Endodermal cell (in vitro differentiated cells): ENCODE measurements at places on chromosomes 4 and X. TPM values are rescaled to one million over a fixed set of nuclear protein-coding genes. Genes with fewer than 3 reads are reported as not detected.

Gene CYBB
- total RNA-seq, result not detected in 3 replicates

Gene MUC7
- total RNA-seq, result not detected in 2 replicates

Gene STPG2
- total RNA-seq, result 0.41 and 0.53 TPM in 2 replicates

Gene SYP
- 0.45 and 0.48 TPM in 2 replicates for total RNA-seq

Gene MAMLD1
- 0.45 and 0.68 TPM in 2 replicates for total RNA-seq

Gene PNMA5
- 0.09 and 0.15 TPM in 2 replicates for total RNA-seq

Gene CDKL2
- total RNA-seq, result 0.37 and 0.52 TPM in 2 replicates

Gene RTL3
- total RNA-seq, result not detected in 3 replicates

Gene AWAT2
- 0.46 TPM in 1 of 3 replicates, not detected in the others for total RNA-seq

Gene KIAA1210
- total RNA-seq, result not detected in 2 replicates

Gene LEF1
- 0.95 and 1.4 TPM in 2 replicates for total RNA-seq

Gene ZCCHC12
- total RNA-seq, result 1.6 and 2.1 TPM in 2 replicates

Gene SLC34A2
- 2.9 to 4.3 TPM (median 4.2 TPM) in 3 replicates for total RNA-seq

Gene FAM47C
- total RNA-seq, result not detected in 3 replicates

Gene EGF
- total RNA-seq, result 30.8 to 33.7 TPM (median 32.5 TPM) in 3 replicates

Gene TLR10
- total RNA-seq, result not detected in 3 replicates

Gene PAGE5
- total RNA-seq, result not detected in 2 replicates

Gene ZIC3
- total RNA-seq, result 115 to 145 TPM (median 129 TPM) in 3 replicates

Gene PAGE4
- total RNA-seq, result not detected in 2 replicates

Gene ZFYVE28
- total RNA-seq, result 0.73 to 5.6 TPM (median 1.7 TPM) in 3 replicates

Gene GYPA
- total RNA-seq, result not detected in 2 replicates

Gene VCX
- 0.64 TPM in 1 of 3 replicates, not detected in the others for total RNA-seq

Gene PABPC5
- 2.6 and 3.1 TPM in 2 replicates for total RNA-seq

Gene MPP1
- 13.5 and 15.7 TPM in 2 replicates for total RNA-seq

Gene SMIM10L2A
- 3.6 and 3.8 TPM in 2 replicates for total RNA-seq

Gene SLIT2
- total RNA-seq, result 3.5 and 5.4 TPM in 2 replicates

Gene LANCL3
- total RNA-seq, result 0.07 to 0.45 TPM (median 0.15 TPM) in 3 replicates

Gene SLC9B1
- total RNA-seq, result 1.4 to 2.1 TPM (median 1.6 TPM) in 3 replicates

Gene KCND1
- total RNA-seq, result 2.4 to 3.7 TPM (median 3.6 TPM) in 3 replicates

Gene MAP9
- 25.7 and 26.4 TPM in 2 replicates for total RNA-seq

Gene SEPTIN6
- 8.7 and 11.5 TPM in 2 replicates for total RNA-seq

Gene LRBA
- 82.2 to 95.9 TPM (median 86.4 TPM) in 3 replicates for total RNA-seq

Gene MAGEB3
- 0.11 TPM in 1 of 2 replicates, not detected in the other for total RNA-seq

Gene UGT2B10
- not detected in 2 replicates for total RNA-seq

Gene DACH2
- 0.87 to 2.2 TPM (median 2.1 TPM) in 3 replicates for total RNA-seq

Gene TLR8
- total RNA-seq, result not detected in 3 replicates

Gene MTMR1
- total RNA-seq, result 15.8 to 17.7 TPM (median 16.5 TPM) in 3 replicates

Gene HAND2
- not detected in 2 replicates for total RNA-seq

Gene AMMECR1
- 57.1 and 62.2 TPM in 2 replicates for total RNA-seq

Gene SLC16A2
- total RNA-seq, result 11.6 to 17.7 TPM (median 12.5 TPM) in 3 replicates

Gene TMPRSS11F
- not detected in 3 replicates for total RNA-seq

Gene CC2D2A
- 19.8 and 25.2 TPM in 2 replicates for total RNA-seq

Gene SLC49A3
- total RNA-seq, result 11.0 to 15.1 TPM (median 12.3 TPM) in 3 replicates

Gene TAPT1
- 18.8 to 22.6 TPM (median 20.5 TPM) in 3 replicates for total RNA-seq

Gene APELA
- total RNA-seq, result 21.5 and 24.2 TPM in 2 replicates

Gene C4orf50
- total RNA-seq, result 1.2 and 1.6 TPM in 2 replicates

Gene IL3RA
- not detected in 3 replicates for total RNA-seq

Gene TREX2
- total RNA-seq, result 0.35 TPM in 1 of 3 replicates, not detected in the others

Gene FATE1
- not detected in 2 replicates for total RNA-seq

Gene SLC4A4
- 3.0 and 3.8 TPM in 2 replicates for total RNA-seq

Gene ZNF185
- 13.0 and 13.5 TPM in 2 replicates for total RNA-seq

Gene CCDC160
- 4.7 TPM in 2 replicates for total RNA-seq

Gene NUDT10
- 23.7 and 24.2 TPM in 2 replicates for total RNA-seq

Gene UGT2B15
- total RNA-seq, result not detected in 2 replicates

Gene RPS6KA6
- 14.1 to 17.9 TPM (median 15.9 TPM) in 3 replicates for total RNA-seq

Gene PLAC8
- 1.8 and 2.0 TPM in 2 replicates for total RNA-seq

Gene GSX2
- total RNA-seq, result not detected in 2 replicates

Gene IL1RAPL1
- total RNA-seq, result 0.19 to 0.80 TPM (median 0.66 TPM) in 3 replicates

Gene FAM184B
- total RNA-seq, result 0.07 TPM in 2 replicates
